ENCODE measurements at places on chromosomes 4 and X.

DNA sequence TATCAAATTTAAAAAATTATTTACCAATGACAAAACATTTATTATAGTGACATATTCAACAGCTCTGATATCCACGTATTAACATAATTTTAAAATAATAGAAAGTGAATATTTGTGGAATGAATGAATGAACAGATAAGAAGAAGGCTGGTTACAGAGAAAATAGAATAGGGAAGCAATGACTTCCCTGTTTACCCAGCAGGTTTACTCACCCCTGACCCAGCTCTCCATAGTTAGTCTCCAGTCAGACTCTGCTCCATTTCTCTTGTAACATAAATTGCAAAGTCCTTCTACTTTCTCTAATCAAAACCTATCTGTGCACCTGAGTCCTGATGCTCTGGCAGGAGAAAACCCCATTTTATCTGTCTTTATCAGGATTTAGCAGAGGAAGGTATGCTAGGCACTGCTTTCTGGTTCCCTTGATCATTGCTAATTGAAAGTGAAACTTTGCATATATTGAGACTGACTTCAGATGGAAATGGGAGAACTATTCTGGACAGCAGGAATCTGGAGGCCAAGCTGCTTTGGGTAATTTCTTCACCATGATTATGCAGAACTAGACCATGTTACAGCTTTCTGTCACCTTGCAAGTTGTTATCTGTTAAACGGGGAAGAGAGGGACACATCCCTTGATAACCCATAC lies 363.0 kb downstream of the FAT4 start:
- no peak for DNase-seq

DNA sequence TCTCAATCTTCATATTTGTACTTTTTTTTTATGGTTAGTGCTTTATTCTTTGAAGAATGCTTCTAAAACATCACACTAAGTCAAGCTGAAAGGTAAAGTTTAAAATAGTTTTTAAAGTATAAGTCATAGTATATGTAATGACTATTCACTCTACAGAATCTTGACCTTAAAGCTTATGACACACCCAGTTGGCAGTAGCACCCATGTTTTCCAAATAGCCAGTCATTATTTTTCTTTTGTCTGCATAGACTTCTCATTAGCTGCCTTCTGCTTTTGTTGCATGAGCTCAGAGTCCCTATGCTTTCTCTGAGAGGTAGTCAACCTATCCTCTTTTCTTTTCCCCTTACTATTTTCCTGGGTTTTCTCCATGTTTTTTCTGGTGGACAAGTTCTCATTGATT lies 231.5 kb downstream of the PCDH18 start:
- DNase-seq, result peak; percentile 9

- DNase-seq, result no peak
Observed at GRCh38 chrX:100411802-100412715, 2.0 kb upstream of the PCDH19 start.

- DNase-seq, result no peak
Observed at GRCh38 chr4:139957986-139958738, 195.8 kb downstream of the MAML3 start.

DNA sequence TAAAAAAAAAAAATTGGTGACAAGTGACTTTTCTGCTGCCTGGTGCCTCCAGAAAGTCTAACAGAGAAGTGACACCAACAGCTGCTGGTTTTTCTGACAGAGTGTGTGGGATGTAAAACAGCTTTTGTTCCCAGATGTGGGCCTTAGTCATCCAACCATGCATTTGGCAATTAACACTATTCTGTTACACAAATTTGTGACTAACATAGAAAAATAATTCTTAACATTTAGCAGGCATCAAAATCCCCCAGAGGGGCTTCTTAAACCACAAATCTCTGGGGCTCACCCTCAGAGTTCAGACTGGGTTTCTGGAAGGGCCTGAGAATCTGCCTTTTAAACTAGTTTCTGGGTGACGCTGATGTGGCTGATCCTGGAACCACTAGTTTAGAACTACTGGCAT lies 100.5 kb upstream of the PCDH7 start:
- no peak for DNase-seq

- no peak for DNase-seq
Observed at GRCh38 chr4:27206009-27206408, 345.4 kb downstream of the STIM2 start.

DNA sequence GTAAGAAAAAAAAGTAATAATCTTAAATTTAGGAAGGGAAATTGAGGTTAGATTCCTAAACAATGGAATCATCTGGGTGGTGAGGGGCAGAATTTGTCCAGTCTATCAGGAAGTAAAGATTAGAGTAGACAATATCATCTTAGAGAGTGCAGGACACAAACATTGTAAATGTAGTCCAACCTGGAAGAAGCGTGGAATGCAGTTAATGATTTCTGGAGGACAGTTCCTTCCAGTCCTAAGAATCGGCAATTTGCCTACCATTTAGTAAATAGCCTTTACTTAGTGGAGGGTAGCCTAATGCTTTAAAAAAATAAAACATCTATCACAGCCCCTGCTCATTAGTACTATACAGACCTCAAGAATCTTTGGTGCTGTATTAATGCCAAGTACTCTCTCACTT lies 147.5 kb upstream of the TTC29 start:
- DNase-seq, result no peak

DNA sequence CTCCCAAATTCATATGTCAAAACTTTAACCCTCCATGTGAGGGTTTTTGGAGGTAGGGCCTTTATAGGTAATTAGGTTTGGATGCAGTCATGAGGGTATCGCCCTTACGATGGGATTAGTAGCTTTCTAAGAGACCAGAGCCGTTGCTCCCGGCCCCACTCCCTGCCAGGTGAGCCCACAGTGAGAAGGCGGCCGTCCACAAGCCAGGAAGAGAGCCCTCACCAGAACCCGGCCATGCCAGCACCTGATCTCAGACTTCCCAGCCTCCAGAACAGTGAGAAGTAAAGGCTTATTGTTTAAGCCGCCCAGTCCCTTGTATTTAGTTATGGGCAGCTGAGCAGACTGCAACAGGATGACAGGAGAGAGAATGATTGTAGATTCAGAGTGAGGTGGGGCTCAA lies 40.8 kb downstream of the DCTD start:
- no peak for DNase-seq

DNA sequence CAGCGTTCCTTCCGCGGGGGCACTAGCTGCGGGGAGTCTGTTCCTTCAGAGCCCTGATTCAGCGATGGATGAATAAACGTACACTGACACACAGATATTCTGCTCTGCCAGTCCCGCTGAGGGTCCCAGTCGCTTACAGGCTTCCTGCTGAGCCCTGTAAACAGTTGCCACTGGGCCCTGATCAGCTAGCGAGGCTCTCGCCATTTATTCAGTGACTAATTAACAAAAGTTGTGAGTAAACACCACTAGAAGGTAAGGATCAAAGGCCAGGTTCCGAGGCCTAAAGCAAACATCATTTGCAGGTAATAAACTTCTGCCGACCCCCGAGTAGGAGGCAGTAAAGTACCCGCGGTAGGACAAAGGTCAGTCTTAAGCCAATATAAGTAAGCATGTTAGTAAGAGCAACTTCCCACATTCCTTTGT lies 442.6 kb upstream of the GALNT7 start:
- DNase-seq, result no peak

- DNase-seq, result no peak
Observed at GRCh38 chr4:8230891-8231290, 31.8 kb downstream of the SH3TC1 start.

DNA sequence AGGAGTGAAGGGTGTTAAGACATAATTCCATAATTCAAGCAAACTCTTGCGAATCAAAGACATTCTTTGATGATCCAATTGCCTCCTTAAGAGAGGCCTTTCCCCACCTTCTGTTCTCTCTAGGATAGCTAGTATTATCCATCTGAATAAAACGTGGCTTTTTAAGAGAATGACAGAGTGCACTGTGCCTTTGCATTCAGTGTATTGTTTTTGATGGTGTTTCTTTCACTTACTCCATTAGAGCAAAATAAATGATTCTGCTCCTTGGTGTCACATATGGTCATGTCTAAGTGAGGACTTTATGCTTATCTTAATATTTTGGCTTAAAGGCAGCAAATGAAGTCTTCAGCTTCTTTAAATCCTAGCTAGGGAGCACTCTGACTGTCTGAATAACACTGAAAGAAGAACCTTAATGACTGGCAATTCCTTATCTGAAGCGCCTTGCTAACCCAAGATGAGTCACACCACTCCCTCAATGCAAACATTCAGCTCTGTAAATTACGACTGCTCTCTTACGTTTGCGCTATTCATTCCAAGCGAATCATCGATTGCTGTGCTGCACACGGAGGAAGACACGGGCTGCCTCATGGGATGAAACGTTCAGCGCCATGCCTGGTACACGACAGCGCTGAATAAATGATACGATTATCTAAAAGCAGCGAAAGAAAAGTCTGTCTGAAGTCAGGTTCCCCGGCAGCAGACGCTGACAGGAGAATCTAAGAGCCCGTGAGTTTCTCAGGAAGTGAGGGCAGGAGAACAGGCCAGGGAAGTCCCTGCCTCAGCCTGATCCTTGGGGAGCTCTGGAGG lies 35.1 kb upstream of the GEMIN8 start:
- DNase-seq, result no peak

DNA sequence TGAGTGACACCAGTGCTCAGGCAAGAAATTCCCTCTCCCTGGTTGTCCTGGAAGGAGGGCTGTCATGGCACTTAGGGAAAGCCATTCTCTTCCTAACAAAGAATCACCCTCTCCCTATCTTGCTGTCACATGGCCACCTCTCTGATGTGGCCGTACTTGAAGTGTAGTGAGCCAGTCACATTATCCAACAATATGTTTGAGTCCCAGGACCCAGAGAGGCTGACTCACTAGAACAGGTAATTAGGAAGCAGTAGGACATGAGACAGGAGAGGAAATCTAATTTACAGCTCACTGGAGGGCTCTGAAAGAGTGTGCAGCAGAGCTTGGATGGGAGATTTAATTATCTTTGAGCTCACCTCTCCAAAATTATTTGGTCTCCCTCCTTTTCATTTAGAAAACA lies 299.1 kb downstream of the ARHGAP24 start:
- no peak for DNase-seq

DNA sequence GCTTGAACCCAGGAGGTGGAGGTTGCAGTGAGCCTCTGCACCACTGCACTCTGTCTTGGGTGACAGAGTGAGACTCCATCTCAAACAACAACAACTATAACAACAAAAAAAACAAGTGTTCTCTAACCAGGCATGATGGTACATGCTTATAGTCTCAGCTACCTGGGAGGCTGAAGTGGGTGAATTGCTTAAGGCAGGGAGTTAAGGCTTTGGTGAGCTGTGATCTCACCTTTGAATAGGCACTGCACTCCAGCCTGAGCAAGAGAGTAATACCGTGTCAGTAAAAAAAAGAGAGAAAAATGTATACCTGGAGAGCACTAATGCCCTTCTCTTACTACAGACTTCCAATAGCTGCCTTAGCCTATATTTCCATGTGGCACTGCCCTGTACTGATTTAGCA lies 18.9 kb upstream of the USP9X start:
- DNase-seq, result no peak

- DNase-seq, result no peak
Observed at GRCh38 chr4:122746485-122746965, 14.0 kb downstream of the BBS12 start.

- no peak for DNase-seq
Observed at GRCh38 chr4:127210893-127211649, 421.7 kb upstream of the INTU start.

GRCh38 chr4:143626134-143626911 lies 74.2 kb downstream of the FREM3 start:
- no peak for DNase-seq

DNA sequence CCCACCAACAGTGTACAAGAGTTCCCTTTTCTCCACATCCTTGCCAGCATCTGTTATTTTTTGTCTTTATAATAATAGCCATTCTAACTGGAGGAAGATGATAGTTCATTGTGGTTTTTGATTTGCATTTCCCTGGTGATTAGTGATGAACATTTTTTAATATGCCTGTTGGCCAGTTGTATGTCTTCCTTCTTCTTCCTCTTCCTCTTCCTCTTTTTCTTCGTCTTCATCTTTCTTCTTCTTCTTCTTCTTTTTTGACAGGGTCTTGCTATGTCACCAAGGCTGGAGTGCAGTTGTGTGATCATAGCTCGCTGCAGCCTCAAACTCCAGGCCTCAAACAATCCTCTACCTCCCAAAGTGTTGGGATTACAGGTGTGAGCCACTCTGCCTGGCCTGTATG lies 87.4 kb downstream of the CCDC160 start:
- DNase-seq, result no peak

GRCh38 chr4:8278009-8278395 lies 8.4 kb downstream of the HTRA3 start:
- no peak for DNase-seq

- DNase-seq, result no peak
Observed at GRCh38 chr4:22531311-22532019, 15.6 kb upstream of the ADGRA3 start.

DNA sequence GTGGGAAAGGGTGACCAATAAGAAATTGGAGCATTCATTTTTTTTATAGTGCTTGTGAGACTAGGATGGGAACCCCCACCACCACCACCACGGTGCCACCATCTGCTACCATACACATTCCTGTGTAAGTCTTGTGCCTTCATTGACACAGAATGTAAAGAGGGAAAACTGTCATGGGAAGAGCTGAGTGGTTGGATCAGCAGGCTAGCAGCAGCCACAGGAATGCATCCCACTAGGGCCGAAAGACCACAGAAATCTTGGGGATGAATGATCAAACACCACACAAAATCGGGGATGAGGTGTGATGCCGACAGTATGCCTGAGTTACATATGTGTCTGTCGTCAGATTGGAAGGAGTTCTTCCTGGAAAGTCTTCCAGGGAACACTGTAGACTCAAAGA lies 69.2 kb downstream of the SRPX start:
- no peak for DNase-seq

DNA sequence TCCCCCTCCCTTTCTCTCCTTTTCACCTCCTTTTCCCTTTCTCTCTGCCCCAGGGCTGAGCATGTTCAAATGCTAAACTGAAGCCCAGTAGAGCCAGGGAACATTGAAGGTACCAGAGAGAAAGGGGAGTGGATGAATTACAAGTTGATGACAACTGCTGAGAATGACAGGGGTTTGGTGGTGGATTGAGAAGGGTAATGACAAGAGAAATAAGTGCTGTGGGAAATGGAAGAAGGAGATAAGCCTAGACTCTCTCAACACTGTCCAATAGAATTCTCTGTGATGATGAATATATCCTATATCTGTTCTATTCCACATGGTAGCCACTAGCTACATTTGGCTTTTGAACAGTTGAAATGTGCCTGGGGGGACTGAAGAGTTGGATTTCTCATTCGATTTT lies 154.5 kb downstream of the TMEM164 start:
- no peak for DNase-seq

DNA sequence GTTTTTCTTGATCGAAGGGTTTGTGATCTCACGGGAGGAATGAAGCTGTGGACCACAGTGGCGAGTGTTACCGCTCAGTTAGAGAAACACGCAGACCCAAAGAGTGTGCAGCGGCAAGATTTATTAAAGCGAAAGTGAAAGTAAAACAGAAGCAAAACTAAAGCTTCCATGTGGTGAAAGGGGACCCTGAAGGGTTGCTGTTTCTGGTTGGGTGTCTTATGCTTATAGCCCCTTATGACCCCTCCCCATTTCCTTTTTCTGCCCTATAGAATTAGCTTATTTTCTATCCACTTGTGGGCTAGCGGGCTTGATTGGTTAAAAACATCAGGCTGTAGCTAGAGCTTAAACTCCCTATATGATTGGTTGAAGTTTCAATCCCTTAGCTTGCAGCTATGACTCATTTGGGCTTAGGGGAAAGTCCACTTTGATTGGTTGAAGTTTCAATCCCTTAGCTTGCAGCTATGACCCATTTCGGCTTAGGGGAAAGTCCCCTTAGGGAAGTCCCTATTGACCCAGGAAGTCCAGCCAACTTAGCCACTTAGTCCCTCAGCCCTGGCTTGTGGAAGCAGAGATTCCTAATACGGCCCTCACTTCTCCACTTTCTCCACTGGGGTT lies 171.2 kb upstream of the NWD2 start:
- DNase-seq, result no peak

GRCh38 chr4:165288639-165289422 lies 38.6 kb upstream of the MSMO1 start:
- DNase-seq, result peak; percentile 60

Measured in HCEC 1CT (cell line).